C1 segment of cervical spinal cord (tissue), 14 donors: ENCODE measurements at places on chromosomes 2 and 18.

- no peak for DNase-seq
These were observed 137.9 kb upstream of the PARD3B start for GRCh38 chr2:204407204-204408014.

GRCh38 chr2:11357428-11357972, 13.1 kb upstream of the ROCK2 start:
- DNase-seq = no peak

GRCh38 chr2:173983391-173983871, 18.3 kb upstream of the SP3 start:
- DNase-seq = no peak

DNA sequence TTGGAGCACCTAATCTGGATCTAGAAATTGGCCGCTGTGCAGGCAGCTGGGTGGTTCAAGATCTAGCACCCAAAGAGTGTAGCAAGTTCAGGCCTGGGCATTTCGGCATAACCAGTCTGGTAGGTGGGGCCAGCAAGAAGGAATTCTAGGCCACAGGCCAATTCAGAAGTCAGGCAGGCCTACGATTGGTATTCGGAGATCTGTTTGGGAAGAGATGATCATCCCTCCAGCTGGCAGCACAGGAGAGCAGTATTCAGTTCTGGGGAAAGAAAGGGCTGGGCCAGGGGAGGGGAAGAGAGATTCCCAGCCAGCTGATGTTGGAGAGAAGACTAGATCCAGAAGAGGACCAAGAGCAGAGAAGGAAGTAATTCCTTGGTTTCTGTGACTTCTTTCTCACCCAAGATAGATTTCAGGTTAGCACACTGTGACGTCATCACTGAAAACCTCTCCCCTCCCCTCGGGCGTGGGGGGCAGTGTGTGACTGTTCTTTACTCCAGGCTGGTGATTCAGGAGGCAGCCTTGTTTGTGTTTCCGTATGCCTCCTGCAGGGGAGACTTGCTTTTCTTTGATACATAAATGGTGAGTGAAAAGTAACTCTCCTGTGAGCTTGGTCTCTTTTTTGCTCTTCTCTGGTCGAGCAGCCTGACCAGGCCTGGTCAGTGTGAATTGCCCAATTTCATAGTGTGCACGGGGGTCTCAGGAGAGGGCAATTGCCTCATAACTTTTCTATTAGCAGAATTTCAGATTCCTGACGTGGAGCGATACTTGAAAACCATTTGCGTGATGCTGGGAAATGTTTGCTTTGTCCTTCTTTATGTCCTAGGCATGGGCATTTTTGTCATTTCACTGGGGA, 61.1 kb downstream of the MEIS1 start:
- no peak for DNase-seq

GRCh38 chr2:62941413-62941812, 109.2 kb upstream of the OTX1 start:
- DNase-seq = no peak

- no peak for DNase-seq
These were observed 52.7 kb downstream of the MAP2 start for GRCh38 chr2:209476367-209477208.

GRCh38 chr2:43934567-43934966, 61.2 kb downstream of the LRPPRC start:
- DNase-seq = no peak

DNA sequence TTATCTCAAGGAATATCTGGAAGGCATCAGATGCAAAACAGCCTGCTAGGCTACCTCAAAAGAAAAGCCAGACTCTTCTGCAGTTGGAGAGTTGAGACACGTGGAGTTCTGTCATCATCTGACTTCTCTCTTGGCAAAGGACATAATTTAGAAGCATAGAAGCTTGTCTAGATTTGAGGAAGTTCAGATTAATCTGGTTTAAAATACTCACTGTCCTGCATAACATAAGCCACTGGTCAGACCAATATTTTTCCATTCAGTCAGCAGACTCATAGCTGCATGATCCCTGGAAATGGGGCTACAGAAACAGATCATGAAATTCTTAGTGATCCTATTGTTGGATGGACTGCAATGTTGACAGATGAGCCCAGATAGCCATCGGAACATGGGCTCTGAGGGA, 349.0 kb downstream of the TXNL1 start:
- DNase-seq = no peak

DNA sequence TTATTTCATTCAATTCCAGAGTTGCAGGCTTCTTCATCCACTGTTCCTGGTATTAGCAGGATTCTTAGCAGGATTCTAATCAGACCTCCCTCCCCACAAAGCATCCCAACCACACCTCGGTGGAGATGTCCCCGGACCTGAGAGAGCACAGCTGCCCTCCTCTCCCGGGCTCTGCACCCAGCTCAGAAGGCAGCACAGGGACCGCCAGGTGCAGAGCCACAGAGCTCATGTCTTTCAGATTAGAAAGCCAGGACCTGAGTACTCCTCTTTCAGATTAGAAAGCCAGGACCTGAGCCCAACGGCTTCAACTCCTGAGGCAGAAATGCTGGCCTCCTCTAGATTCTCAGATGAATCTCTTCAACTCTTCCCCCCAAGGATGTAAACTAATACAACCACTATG, 152.3 kb downstream of the MYO5B start:
- no peak for DNase-seq

- DNase-seq = no peak
These were observed 152.4 kb upstream of the KCTD1 start for GRCh38 chr18:26700728-26701127.

DNA sequence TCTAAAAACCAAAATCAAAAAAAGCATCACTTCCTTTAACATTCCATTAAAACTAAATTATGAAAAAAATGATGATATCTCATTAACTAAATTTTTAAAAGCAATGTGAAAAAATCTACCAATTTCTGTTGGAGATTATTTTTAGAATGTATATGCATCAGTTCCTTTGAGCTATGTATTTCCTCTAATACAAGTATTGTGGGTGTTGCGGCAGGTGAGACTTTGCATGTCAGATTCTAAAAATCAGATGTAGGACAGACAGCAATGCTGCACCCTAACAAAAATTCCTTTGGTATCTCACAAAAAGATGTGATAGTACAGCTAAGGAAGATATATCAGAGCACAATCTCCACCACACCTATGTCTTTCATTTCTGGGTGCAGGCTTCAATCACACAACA, 6.8 kb downstream of the MBD2 start:
- no peak for DNase-seq

GRCh38 chr18:7876354-7877104, 309.4 kb downstream of the PTPRM start:
- no peak for DNase-seq

DNA sequence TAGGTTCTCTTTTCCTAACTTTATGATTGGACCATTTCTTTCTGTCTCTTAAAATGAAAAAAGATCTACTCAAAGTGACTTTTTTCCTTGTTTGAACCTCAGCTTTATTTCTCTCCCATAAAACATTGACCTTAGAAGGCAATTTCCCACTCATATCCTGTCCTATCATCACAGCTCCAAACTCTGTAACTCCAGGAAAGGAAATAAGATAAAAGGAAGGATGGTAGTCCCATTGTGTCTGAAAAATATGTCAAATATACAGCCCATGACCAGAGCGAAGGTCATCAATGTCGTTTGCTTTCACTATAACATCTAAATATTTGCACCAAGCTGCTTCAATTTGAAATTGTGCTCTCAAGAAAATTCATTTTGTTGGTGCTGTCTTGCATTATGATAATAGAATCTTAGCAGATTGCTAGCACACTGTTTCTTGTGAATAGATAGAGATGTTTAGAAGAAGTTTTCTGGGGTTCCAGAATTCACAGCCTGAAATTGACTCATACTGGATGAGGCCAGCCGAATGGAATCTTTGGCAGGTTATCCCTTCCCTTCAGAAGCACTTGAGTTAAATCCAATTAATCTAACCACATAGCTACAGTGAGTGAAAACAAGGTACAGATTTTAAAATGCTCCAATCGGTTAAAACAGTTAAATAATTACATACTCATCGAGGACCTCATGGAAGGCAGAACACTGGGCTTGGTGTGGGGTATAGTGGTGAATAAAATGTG, 95.1 kb downstream of the CRIM1 start:
- no peak for DNase-seq

DNA sequence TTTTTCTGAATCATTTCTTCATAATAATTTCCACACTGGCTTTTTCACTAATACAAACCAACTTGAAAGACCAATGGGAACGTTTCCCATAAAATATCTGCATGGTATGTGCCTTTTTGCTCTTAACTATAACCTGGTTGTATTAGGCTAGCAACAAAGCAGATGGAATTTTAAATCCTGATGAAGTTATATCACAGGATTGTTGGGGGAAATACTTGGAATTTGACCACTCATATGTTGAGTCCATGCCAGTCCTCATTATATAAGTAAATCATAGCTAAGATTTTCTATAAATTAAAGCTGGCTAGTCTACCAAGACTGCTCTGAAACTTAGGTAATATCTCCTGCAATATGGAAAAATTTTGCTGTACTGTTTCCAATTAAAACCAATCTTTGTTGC, 99.5 kb downstream of the TANC1 start:
- no peak for DNase-seq

GRCh38 chr2:86671337-86671981, 47.8 kb upstream of the RNF103 start:
- DNase-seq = no peak

DNA sequence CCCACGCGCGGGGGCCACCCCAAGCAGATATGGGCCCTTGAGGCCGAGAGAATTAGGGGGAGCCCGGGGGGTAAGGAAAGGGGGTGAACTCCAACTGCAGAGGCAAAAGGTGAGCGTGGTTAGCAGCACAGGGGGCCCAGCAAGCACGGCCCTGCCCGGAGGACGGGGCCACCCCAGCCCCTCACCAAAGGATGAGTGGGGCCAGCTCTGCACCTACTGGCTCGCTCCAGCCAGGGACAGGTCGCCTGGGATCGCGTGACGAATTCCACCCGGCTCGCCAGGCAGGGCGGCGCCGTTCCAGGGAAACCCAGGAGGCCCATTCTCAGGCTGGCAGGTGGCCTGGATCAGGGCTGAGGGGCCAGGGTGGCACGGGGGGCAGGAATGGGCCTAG, 38.6 kb downstream of the BIN1 start:
- DNase-seq = no peak

DNA sequence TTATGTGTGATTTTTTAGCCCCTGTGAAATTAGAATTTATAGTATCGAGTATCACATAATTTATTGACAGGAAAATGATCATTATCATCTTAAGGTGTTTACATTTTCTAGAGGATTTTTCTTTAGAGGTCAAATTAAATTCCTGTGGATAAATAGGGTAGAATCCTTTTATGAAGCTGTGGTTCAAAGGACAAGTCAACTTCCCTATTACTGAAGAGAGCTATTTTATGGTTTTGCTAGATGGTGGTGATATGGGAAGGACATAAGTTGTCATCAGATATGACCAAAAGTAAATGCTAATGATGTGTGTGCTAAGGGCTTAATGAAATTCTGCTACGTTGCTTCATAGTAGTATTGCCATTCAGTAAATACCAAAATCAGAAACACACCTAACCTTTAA, 80.1 kb downstream of the EML4 start:
- no peak for DNase-seq

DNA sequence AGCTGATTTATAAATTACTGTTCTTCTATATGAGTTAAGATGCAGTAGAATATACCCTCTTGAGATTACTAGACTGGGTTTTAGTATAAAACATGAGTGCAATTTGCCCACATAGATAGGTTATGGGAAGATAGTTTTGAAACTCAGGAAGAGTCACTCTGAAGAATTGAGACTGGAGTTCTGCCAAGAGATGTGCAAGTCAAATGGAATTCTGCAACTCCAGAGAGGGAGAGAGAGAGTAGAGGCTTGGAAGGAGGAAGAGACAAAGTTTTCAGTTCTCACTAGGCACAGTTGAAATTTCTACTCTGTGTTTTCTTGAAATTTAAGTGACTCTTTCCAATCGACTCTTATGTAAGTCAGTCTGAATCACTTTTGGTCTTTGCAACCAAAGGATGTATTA, 878.8 kb downstream of the TSN start:
- no peak for DNase-seq

DNA sequence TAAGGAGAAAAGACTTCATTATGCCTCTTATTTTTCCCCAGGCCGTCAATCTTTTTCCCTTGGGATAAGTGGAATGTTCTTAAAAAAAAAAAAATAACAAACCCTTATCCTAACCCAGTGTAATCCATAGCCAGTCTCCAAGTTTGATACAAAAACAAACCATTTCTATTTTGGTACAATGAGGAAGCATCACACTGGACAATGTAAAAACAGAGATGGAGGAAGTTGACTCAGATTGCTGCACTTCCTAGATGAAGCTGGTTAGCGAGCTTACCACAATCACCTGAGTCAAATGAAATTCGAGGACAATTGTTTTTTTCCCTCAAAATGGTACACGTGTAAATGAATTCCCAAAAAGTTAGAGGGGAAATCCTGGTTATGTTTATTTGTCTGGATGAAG, 259.7 kb downstream of the TCF4 start:
- no peak for DNase-seq

DNA sequence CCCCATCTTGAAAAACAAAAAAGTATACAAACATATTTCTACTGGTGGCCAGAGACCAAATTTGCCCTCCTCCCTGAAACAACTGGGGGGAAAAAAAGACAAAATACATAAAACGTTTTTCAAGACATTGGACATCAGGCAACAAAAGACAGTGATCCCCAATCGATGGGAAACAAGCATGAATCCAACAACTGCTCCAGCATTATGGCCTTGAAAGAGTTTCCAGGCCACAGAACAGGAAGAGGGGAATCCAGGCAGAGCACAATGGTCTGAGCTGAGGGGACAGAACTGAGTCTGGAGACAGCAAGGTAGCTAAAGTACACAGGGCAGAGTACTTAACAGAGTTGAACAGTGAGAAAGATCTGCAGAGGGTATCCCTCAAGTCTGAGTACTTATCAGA, 4.4 kb downstream of the CCDC88A start:
- DNase-seq = no peak

DNA sequence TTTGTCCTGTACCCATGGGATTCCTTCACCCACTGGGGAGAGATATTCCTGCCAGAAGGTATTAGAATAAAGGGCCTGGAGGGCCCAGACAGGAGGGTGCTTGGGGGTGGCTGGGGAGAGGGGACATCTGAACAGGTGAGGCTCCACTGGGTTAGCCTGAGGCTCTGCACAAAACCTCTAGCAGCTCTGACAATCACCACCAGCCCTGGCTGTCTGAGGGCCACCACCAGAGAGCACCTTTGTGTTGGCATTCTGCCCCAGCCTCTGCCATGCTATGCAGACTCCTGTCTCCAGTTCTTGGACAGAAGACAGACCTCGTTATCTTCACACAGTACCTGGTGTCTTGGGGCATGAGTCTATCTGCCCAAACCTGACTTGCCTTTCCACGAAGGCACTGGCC, 25.3 kb downstream of the SLC16A14 start:
- no peak for DNase-seq

- no peak for DNase-seq
These were observed 36.8 kb downstream of the MYT1L start for GRCh38 chr2:2294183-2294690.

- no peak for DNase-seq
These were observed 888.0 kb upstream of the CHAC2 start for GRCh38 chr2:52879561-52879960.
